ENCODE measurements at places on chromosomes 5 and 9. TPM values are rescaled to one million over a fixed set of nuclear protein-coding genes. Genes with fewer than 3 reads are reported as not detected.

The RAD50 gene
- 12.4 TPM for total RNA-seq

The C5orf63 gene
- total RNA-seq = 4.6 TPM

DNA sequence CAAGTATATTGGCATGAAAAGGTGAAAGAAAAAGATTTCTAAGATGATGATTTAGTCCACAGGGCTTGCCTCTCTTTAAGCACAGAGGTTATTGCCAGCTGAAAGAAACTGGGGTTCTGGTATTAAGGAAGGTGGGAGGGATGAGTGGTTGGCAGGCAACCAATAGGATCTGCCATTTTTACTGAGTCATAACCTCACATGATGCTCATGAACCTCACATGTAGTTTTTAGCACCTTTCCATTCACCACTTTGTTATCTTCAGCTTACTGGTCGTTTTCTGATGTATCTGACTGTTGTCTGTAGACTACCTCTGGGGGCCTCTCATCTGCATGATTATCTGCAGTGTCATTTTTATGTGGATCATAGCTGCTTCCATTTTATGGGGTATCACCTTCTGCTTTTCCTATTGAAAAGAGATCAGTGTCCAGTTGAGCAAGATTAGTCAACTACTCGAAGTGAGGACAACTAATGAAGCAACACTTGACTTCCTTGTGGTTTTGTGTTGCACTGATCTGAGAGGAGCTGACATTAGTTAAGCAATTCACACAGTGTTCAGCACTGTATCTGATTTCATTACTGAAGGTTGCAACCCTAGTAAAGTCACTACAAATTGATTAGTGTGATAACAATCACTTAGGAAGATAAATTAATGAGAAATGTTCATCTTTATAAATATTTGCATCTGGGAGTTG is 186.3 kb downstream of the SGCD start:
- no peak for DNase-seq

GRCh38 chr5:148967783-148968182 is 95.1 kb downstream of the SH3TC2 start:
- no peak for DNase-seq

DNA sequence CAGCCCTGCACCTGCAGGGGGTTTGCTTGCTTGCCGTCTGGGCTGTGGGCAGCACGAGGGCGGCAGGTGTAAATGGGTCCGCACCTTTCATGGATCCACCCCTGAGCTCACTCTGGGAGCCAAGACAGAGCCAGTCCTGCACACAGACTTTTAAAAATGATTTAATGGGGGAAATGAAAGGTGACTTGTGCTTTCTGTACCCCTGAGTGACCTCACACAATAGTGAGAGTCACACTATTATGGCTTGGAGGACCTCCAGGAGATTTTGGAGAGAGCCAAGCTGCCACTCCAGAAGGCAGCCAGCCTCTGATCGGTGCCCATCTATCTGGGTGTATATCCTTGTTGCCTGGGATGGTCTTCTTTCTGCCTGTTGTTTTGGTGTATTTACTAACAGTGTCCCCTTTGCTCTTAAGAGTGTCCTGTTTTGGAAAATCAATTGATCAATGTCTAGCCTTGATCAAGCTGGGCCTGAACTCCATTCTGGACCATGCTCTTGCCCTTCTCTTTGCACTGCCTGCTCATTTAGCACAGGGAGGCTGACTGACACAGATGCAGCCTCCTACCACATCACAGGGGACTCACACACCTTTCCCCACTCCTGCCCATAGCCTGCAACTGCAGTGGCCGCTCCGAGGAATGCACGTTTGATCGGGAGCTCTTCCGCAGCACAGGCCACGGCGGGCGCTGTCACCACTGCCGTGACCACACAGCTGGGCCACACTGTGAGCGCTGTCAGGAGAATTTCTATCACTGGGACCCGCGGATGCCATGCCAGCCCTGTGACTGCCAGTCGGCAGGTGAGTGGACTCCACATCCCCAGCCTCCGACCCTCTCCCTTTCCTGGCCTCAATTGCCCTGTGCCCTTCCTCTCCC is 29.5 kb downstream of the LAMC3 start:
- DNase-seq = no peak

All from epithelial cell of proximal tubule (primary cell).